ENCODE measurements at places on chromosomes 13 and 19.

DNA sequence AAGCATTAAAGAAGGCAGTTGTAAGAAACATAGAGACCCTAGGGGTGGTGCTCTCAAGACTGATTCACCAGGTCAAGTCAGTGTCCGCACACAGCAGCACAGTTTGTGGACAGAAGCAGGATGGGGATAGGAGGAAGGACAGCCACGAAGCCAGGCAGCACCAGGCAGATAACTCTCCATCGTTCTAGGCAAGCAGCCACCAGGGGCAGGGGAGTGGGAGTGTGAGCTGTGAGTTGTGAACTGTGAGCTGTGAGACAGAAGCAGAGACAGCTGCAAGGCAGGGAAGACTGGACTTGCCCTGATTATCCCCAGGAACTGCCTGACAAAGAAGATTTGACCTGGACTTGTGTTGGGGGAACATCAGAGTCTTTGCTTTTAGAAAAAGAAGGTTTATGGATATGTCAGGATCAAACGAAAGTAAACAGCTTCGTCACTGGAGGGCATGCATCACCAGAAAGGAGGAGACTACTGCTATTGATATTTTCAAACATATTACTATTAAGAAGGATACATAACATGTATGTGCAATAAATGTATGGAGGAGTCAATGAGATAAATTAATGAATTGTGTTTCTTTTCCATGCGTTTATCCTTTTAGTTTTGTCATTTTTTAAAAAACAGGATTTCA, 286.1 kb downstream of the IRS2 start:
- no peak for DNase-seq

- no peak for DNase-seq
These were observed 19.7 kb upstream of the POP4 start for GRCh38 chr19:29586401-29586800.

DNA sequence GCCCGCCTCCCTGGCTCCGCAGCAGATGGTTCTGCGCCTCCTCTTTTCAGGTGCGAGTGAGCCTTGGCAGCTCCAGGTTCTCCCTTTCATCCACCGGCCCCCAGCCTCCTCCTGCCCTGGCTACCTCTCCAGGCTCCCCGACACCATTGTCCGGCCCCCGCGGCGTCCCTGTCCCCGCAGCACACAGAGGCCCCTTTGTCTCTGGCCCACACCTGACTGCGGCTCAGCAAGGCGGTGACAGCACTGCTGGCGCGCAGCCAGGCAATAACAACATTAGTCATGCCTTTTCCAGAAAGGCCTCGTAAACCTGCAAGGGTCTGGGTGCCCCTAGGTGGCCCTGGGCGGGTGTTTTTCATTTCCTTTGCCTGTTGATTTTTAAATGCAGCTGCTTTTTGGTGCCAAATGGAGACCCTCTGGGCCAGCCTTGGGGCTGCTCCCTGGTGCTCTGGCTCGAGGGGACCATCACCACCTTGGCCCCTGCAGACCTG, 73.2 kb upstream of the MEDAG start:
- peak; percentile 38 for DNase-seq

DNA sequence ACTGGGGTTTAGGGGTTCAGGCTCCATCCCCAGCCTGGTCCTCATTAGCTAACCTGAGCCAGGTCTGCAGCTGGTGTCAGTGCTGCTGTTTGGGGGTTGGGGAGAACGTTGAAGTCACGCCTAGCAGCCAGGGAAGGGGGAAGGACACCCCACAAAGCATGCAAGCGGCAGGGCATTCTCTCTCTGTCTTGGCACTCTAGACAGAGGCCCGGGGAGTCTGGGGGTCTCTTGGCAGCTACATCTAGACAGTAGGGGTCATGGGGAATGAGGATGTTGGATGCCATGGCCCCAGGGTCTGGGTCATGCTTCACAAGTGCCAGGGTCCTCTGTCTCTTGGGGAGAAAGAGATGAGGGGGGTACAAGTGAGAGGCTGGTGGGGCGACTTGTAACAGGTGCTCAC, 2.6 kb downstream of the ERICH4 start:
- no peak for DNase-seq

DNA sequence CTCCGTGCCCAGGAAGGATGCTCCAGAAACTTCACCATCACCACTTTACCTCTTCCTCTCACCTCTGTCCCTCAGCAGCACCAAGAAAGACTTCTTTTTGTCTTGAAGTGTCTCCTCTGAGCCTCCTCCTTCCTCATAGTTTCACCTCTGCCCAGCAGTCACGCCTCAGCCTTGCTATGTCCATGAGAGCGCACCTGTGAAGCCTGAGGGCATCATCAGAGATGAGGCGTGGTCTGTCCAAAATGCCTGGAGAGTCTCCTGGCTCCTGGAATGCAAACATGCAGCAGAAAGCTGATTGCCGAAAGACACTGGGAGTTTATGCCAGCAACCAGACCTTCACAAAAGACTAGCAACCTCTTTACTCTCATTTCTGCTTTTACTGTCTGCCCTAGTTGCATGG, 336.6 kb downstream of the TEX29 start:
- no peak for DNase-seq

GRCh38 chr13:62292714-62293480, 877.2 kb upstream of the PCDH20 start:
- DNase-seq, result peak; percentile 58

GRCh38 chr13:94716016-94716415, 3.7 kb upstream of the SOX21 start:
- DNase-seq, result no peak

DNA sequence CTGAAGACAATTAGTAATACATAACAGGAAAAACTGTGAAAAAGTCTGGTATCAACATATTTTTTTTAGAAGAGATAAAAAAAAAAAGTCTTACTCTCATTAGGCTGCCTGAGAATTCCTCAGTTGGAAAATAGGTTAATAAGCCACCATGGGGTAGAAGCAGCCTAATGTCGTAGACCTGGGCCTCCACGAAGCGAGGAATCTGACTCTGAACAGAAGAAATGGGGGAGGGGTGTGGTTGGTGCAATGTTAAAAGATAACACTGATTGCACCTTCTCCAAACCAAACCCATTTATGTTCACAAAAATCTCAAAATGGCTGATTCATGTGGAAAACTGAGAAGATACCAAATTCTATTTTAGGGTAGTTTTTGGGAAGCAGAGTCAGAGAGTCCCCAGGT, 62.4 kb downstream of the MPHOSPH8 start:
- DNase-seq, result no peak

DNA sequence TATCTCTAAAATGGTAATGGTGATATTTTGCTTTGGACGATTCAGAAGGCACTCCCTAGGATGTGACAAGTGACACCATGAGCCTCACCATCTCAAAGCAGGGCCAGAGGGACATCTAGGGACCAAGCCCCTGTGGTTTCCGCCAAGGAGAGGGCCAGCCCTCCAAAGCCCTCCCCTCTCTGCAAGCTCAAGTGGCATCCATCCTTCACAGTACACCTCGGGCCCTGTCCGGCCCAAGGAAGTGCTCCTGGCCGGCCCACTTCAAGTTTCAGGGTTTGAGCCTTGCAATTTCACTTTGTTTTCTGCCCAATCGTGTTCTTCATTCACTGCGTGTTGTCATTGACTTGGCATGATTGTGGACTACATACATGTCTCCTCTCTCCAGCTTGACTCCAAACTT, 82.5 kb downstream of the TSHZ3 start:
- no peak for DNase-seq

GRCh38 chr13:28574617-28575142, 79.8 kb upstream of the FLT1 start:
- no peak for DNase-seq

GRCh38 chr19:48770266-48770665, 14.9 kb downstream of the FGF21 start:
- DNase-seq, result no peak

DNA sequence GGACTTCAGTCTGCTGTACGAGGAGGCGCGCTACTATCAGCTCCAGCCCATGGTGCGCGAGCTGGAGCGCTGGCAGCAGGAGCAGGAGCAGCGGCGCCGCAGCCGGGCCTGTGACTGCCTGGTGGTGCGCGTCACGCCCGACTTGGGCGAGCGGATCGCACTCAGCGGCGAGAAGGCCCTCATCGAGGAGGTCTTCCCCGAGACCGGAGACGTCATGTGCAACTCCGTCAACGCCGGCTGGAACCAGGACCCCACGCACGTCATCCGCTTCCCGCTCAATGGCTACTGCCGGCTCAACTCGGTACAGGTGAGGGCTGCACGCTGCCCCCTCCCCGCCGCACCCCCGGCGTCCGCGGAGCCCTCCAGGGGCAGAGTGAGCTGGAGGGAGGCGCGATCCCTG, 14.6 kb downstream of the KCTD15 start:
- DNase-seq, result no peak

- no peak for DNase-seq
These were observed 616 bp downstream of the FCHO1 start for GRCh38 chr19:17751912-17752273.

DNA sequence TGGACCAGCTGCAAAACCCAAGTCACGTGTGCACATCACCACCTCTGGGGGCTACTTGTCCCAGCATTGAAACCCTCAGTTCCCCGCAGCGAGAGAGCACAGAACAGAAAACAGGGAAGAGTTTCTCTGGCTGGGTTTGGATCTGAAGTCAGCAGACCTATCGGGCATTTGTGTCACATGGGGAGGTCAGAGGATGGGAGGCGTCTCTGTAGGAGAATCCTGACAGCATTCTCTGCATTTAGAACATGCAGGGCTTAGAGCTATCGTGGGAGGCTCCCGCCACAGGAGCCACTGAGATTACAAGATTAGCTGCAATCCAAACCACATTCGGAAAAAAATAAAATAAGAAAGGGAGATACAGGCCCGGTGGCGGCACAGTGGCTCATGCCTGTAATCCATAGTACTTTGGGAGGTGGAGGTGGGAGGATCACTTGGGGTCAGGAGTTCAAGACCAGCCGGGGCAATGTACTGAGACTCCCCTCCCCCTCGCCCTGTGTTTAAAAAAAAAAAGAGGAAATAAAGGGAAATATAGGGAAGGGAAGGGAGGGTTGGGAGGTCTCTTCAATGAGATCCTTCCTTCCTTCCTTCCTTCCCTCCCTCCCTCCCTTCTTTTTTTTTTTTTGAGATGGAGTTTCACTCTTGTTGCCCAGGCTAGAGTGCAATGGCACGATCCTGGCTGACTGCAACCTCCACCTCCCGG, 2.9 kb upstream of the TLE6 start:
- no peak for DNase-seq

DNA sequence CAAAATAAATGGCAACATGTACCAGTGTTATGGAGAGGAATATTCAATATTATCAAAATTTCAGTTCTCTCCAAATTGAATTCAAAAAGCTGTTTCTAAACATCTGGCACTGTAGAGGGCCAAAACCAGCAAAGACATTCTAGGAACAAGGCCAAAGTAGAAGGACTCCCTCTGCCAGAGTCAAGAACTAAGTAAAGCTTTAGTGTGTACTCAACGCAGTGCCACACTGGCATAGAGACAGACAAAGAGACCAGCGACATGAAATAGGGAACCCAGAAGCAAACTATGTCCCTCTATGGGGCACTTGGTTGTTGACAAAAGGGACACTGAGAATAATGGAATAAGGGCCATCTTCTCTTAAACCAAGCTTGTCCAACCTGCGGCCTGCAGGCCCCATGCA, 15.6 kb downstream of the SCGB2B2 start:
- DNase-seq, result no peak

DNA sequence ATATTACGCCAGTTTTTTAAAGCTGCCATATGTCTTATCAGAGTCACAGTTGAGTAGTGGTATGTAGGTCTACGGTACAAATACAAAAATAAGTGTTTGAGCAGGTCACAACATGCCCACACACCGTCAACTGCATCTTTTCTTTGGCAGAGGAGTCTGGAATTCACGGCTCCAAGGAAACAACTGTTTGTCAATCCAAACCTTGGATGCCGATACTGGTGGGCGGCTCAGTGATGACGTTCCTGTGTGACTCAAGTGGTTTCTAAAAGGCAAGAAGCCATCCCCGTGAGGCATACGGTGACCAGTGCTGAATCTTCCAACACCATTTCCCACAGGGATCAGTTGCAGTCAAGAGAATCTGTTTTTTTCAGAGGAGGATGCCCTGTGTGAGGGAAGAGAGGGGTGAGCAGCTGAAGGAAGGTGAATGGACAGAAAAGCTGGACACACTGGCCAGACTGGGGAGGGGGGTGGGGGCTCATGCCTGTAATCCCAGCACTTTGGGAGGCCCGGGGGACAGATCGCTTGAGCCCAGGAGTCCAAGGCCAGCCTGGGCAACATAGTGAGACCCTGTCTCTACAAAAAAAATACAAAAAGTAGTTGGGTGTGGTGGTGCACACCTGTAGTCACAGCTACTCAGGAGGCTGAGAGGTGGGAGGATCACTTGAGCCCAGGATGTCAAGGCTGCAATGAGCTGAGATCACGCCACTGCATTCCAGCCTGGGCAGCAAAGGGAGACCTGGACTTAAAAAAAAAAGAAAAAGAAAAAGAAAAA, 22.8 kb upstream of the CEBPG start:
- no peak for DNase-seq

GRCh38 chr13:34627509-34628208, 314.4 kb upstream of the NBEA start:
- peak; percentile 51 for DNase-seq

GRCh38 chr13:30576528-30576927, 41.2 kb upstream of the USPL1 start:
- no peak for DNase-seq

DNA sequence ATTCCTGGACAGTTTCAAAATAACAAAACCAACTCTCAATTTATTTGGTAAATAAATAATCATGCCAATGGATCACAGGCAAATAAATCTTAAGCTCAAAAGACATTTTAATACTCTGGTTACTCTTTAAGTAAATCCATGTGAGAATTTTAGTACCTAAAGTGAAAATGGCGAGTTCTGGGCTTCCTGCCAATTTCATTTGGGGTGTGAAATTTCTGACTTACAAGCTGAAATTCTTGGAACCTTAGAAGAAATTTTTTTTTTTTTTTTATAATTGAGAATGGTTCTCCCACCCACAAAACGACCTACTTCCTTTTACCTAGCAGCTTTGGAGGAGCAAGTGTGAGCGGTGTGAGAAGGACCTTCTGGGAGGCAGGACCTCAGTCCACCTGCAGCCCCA, 354.5 kb upstream of the NBEA start:
- DNase-seq, result no peak

DNA sequence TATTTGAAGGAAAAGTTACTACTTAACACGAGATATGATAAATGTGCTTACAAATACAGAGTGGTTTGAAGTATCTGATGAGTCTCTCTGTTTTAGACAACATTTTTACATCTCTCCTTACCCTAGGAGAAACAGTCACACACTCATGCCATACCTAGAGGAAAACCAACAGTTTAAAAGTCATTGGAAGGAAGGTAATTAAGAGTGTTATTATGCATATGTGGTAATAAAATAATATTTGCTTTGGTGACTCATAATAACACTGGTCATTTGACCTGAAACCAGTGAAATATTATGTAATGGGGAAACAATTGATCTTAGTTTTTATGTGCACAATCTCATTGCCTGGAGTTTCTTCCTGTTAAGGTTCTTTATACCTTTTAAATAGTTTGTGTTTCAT, 136.9 kb upstream of the SOX21 start:
- no peak for DNase-seq

DNA sequence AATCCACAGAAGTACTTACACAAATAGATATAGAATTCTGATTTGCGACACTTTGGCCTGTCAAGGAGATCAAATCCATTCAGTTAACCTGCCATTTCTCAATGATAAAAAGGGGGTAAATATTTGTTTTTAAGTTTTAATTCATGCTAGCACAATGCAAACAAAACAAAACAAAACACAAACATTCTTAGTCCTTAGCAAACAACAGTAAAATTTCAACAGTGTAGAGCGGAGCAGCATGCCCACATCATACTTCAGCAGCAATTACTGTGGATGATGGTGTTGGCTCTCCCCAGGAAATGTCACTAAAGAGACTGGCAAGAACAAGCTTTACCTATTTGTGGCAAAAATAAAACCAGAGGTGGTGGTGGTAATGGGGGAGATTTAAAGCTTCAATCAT, 625.2 kb upstream of the PCDH20 start:
- DNase-seq, result peak; percentile 5

- no peak for DNase-seq
These were observed 84.5 kb upstream of the ABCC4 start for GRCh38 chr13:95385798-95386197.

Measured in NCI-H2227 treated with DMSO at 0.1 percent for 48 hours (cell line).